ENCODE measurements at places on chromosomes 12 and 14.

- H3K27me3 ChIP-seq: no peaks in the 10 kb centered on the region
- DNase-seq: no peak
- no peaks in the 10 kb centered on the region for H3K4me1 ChIP-seq
- no peaks in the 10 kb centered on the region for H3K36me3 ChIP-seq
- no peak overlapping the region for H3K4me3 ChIP-seq
Observed at GRCh38 chr12:79959484-79959883, 24.6 kb upstream of the PPP1R12A start.

- H3K27ac ChIP-seq: no peak overlapping the region
- no peak for DNase-seq
- H3K4me1 ChIP-seq: peaks cover 1% of the 10 kb centered on the region
- peaks cover 27% of the 10 kb centered on the region for H3K27me3 ChIP-seq
- no peaks in the 10 kb centered on the region for H3K36me3 ChIP-seq
- H3K4me3 ChIP-seq: no peak overlapping the region
Observed at GRCh38 chr12:124171231-124171979, 123.5 kb upstream of the RFLNA start.

GRCh38 chr14:89773151-89773550 is 181.4 kb downstream of the EFCAB11 start:
- no peaks in the 10 kb centered on the region for H3K4me1 ChIP-seq
- no peak overlapping the region for H3K27ac ChIP-seq
- H3K27me3 ChIP-seq: no peaks in the 10 kb centered on the region
- DNase-seq: no peak
- H3K36me3 ChIP-seq: no peaks in the 10 kb centered on the region

GRCh38 chr14:98594156-98594555 is 677.8 kb downstream of the BCL11B start:
- H3K27me3 ChIP-seq: no peaks in the 10 kb centered on the region
- no peaks in the 10 kb centered on the region for H3K4me1 ChIP-seq
- H3K4me3 ChIP-seq: no peak overlapping the region
- no peak for DNase-seq

- H3K27me3 ChIP-seq: no peaks in the 10 kb centered on the region
- H3K4me1 ChIP-seq: no peaks in the 10 kb centered on the region
- H3K36me3 ChIP-seq: no peaks in the 10 kb centered on the region
- peak; percentile 48 for DNase-seq
Observed at GRCh38 chr12:93089805-93090569, 160.9 kb upstream of the EEA1 start.

GRCh38 chr14:77848031-77848430 is 48.1 kb downstream of the ADCK1 start:
- H3K27ac ChIP-seq: no peak overlapping the region
- DNase-seq: no peak
- H3K4me1 ChIP-seq: no peaks in the 10 kb centered on the region

GRCh38 chr14:71588028-71588427 is 344.2 kb upstream of the RGS6 start:
- no peak overlapping the region for H3K4me3 ChIP-seq
- no peaks in the 10 kb centered on the region for H3K36me3 ChIP-seq
- no peaks in the 10 kb centered on the region for H3K27me3 ChIP-seq
- H3K27ac ChIP-seq: no peak overlapping the region
- H3K4me1 ChIP-seq: no peaks in the 10 kb centered on the region

- no peak overlapping the region for H3K27ac ChIP-seq
- H3K36me3 ChIP-seq: no peaks in the 10 kb centered on the region
- peaks cover 9% of the 10 kb centered on the region for H3K27me3 ChIP-seq
- H3K4me1 ChIP-seq: no peaks in the 10 kb centered on the region
- no peak overlapping the region for H3K4me3 ChIP-seq
Observed at GRCh38 chr12:64538121-64538520, 72.2 kb upstream of the RASSF3 start.

GRCh38 chr12:30587782-30588181 is 107.9 kb downstream of the IPO8 start:
- no peak for DNase-seq
- no peaks in the 10 kb centered on the region for H3K36me3 ChIP-seq
- no peak overlapping the region for H3K27ac ChIP-seq

GRCh38 chr14:79840103-79840502 is 371.2 kb downstream of the DIO2 start:
- no peaks in the 10 kb centered on the region for H3K4me1 ChIP-seq
- H3K36me3 ChIP-seq: no peaks in the 10 kb centered on the region
- no peak for DNase-seq
- no peak overlapping the region for H3K4me3 ChIP-seq
- H3K27me3 ChIP-seq: no peaks in the 10 kb centered on the region

DNA sequence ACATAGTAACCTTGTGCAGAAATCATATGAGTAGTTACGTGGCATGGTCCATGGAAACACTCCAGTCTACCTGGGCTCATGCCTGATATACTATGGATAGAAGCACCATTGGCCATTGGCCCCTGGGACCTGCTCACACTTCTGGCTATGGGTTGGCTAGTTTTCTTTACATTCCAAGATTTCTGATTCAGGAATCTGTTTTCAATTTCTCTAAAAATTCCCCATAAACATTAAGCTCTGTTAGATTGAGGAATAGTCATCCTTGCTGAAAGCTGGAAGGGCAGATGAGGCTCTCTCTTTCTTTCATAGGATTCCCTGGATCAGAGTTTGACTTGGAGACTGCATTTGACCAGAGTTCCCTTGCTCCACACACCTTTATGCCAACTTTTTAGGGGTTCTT is 37.3 kb upstream of the RAP1B start:
- H3K4me3 ChIP-seq: no peak overlapping the region
- no peak for DNase-seq
- no peaks in the 10 kb centered on the region for H3K36me3 ChIP-seq
- no peaks in the 10 kb centered on the region for H3K4me1 ChIP-seq

- H3K27ac ChIP-seq: peak overlapping the region; percentile 43
- H3K4me3 ChIP-seq: peak overlapping the region; percentile 52
- H3K36me3 ChIP-seq: peaks cover 16% of the 10 kb centered on the region
Observed at GRCh38 chr12:121467638-121468498, 68.0 kb downstream of the RNF34 start.

DNA sequence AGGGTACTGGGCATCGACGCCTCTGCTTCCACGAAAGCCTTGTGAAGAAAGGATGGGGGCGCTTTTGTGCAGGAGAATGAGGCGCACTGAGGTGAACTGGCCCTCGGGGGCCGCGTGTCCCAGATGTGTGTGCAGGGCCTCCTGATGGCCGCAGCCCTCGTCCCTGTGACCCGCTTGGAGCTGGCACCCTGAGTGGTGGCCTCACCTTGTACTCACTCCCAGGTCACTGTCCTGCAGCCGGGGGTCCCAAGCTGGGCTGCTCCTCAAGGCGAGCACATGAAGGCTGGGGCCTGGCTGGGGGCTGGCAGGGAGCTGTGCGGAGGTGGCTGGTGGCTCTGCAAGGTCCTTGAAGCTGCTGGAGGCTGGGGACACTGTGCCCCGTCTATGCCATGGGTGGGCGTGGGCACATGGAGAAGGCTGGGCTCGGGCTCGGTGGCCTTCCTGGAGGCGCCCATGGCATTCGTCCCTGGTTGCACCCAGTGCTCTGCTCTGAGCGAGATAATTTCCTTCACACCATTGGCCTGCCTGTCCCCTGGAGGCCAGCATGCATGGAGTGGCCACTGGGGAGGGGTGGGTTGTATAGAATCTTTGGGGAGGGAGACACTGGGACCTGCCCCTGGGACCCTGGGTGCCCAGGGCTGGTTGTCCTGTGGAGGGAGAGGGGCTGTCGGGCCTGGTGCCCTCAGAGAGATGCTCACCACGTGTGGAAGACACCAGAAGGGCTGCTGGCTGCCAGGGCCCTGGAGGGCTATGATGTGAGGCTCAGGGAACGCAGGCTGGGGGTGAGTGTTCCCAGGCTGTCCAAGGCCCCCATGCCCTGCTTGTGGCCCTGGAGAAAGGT is 79.3 kb downstream of the TMEM121 start:
- H3K36me3 ChIP-seq: no peaks in the 10 kb centered on the region
- peaks cover 6% of the 10 kb centered on the region for H3K4me1 ChIP-seq
- H3K27ac ChIP-seq: no peak overlapping the region
- H3K27me3 ChIP-seq: no peaks in the 10 kb centered on the region
- H3K4me3 ChIP-seq: no peak overlapping the region
- DNase-seq: no peak

GRCh38 chr12:129363041-129363440 is 509.8 kb downstream of the GLT1D1 start:
- no peaks in the 10 kb centered on the region for H3K27me3 ChIP-seq
- no peak overlapping the region for H3K27ac ChIP-seq
- H3K36me3 ChIP-seq: no peaks in the 10 kb centered on the region
- no peak overlapping the region for H3K4me3 ChIP-seq

GRCh38 chr12:131527092-131527491 is 183.8 kb upstream of the SFSWAP start:
- peaks cover 40% of the 10 kb centered on the region for H3K27me3 ChIP-seq
- H3K36me3 ChIP-seq: no peaks in the 10 kb centered on the region
- no peak overlapping the region for H3K4me3 ChIP-seq
- peaks cover 7% of the 10 kb centered on the region for H3K4me1 ChIP-seq
- no peak for DNase-seq
- H3K27ac ChIP-seq: no peak overlapping the region

- H3K27me3 ChIP-seq: peaks cover 43% of the 10 kb centered on the region
- H3K4me3 ChIP-seq: no peak overlapping the region
- DNase-seq: no peak
- no peak overlapping the region for H3K27ac ChIP-seq
- no peaks in the 10 kb centered on the region for H3K4me1 ChIP-seq
Observed at GRCh38 chr12:113500782-113501311, 29.2 kb upstream of the LHX5 start.

DNA sequence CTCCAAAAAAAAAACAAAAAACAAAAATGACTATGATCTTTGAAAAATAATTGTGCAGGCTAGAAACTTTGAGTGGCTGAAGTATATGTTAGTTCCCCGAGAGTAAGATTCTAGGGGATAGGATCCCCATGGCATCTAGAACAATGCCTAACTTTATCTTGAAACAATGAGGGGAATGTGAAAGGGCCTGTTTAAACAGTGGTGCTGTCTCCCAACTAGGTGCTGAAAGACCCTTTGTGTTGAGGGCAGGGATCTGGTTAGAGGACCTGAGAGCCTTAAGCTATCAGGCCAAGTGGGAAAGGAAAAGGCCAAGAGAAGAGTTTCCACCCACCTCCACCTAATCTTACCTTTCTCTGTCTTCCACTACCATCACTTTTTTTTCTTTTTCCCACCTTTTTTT is 6.8 kb upstream of the YLPM1 start:
- no peak overlapping the region for H3K4me3 ChIP-seq
- no peak overlapping the region for H3K27ac ChIP-seq
- no peak for DNase-seq
- H3K27me3 ChIP-seq: no peaks in the 10 kb centered on the region
- H3K4me1 ChIP-seq: no peaks in the 10 kb centered on the region

DNA sequence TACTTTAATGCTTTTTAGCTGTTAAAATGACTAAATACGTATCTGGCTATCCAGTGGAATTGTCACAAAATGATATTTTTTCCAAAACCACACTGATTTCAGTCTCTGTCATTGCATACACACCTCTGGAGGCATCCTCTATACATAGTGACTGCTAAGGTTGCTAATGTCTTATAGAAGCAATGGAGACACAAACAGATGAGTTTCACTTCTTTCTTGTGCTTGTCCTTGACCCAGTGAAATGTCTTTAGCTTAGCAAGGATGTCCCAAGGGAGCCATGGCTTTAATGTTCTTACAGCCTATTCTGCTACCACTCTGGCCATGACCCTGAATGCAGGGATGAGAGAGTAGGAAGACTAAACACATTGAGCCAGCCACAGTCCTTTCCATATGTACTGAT is 90.3 kb downstream of the TPH2 start:
- H3K4me1 ChIP-seq: peaks cover 17% of the 10 kb centered on the region
- no peak for DNase-seq

GRCh38 chr12:69986114-69986513 is 161.1 kb downstream of the MYRFL start:
- no peaks in the 10 kb centered on the region for H3K4me1 ChIP-seq
- DNase-seq: no peak
- no peaks in the 10 kb centered on the region for H3K27me3 ChIP-seq
- no peak overlapping the region for H3K4me3 ChIP-seq
- no peaks in the 10 kb centered on the region for H3K36me3 ChIP-seq

DNA sequence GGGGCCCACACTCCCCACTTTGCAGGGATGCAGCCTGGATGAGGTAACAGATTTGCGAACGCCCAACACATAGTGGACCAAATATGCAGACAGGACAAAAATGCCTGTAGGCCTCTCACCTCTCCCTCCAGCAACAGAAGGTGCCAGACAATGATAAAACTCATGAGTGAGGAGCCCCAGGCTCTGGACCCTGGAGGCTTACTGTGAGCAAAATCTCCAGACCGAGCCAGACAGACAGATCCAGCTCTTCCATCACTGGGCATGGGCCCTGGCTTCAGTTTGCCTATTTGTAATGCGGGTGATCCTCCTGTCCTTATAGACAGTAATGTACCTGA is 42.3 kb downstream of the IRF2BPL start:
- no peaks in the 10 kb centered on the region for H3K36me3 ChIP-seq
- DNase-seq: no peak
- H3K4me1 ChIP-seq: peaks cover 5% of the 10 kb centered on the region
- no peak overlapping the region for H3K4me3 ChIP-seq

DNA sequence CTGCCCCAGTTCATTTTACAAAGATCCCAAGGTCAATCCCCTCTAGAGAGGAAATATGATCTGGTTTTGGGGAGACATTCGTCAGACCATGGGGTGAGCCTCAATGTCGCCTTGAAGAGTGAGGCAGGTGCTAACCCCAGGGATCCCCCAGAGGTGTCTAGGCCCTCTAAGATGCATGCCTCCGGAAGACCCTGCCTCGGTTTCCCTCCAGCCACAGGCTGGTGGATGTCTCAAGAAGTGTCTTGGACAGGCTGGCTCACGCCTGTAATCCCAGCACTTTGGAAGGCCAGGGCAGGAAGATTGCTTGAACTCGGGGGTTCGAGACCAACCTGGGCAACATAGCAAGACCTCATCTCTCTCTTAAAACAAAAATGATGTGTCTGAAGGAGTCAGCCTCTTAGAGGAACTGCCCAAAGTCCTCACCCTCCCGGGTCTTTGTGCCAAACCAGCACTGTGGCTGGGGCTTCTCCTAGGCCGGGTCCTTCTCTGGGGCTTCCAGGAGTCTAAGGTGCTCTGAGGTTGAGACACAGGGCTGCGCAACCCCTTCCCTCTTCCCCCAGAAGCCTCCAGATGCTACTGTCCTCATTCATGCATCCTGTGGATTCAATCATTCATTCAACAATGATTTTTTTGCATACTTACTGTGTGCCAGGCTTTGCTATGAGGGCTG is 24.7 kb upstream of the BEGAIN start:
- H3K27me3 ChIP-seq: peaks cover 10% of the 10 kb centered on the region
- DNase-seq: no peak
- H3K36me3 ChIP-seq: no peaks in the 10 kb centered on the region
- peaks cover 15% of the 10 kb centered on the region for H3K4me1 ChIP-seq
- H3K27ac ChIP-seq: no peak overlapping the region
- H3K4me3 ChIP-seq: no peak overlapping the region

DNA sequence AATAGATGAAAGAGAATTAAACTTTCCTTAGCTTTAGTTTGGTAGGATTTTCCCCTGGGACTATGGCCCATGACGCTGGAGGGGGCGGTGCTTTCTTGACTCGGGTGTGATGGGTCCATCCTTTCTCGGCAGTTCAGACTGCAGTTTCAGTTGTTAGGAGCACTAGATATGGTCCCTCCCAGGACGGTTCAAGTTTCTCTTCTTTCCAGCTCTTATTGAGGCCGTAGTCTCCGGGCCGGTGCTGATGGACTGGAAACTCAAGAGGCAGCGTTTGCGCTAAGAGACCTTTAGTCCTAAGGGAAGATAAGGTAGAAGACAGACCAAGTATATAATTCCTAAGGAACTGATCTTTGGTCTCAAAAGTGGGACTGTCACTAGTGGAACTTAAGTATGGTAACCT is 111.2 kb downstream of the RIN3 start:
- no peak overlapping the region for H3K27ac ChIP-seq
- no peaks in the 10 kb centered on the region for H3K36me3 ChIP-seq
- no peaks in the 10 kb centered on the region for H3K27me3 ChIP-seq
- H3K4me1 ChIP-seq: no peaks in the 10 kb centered on the region
- DNase-seq: no peak

Data from K562 (cell line).